ENCODE measurements at places on chromosomes 6 and 20.

DNA sequence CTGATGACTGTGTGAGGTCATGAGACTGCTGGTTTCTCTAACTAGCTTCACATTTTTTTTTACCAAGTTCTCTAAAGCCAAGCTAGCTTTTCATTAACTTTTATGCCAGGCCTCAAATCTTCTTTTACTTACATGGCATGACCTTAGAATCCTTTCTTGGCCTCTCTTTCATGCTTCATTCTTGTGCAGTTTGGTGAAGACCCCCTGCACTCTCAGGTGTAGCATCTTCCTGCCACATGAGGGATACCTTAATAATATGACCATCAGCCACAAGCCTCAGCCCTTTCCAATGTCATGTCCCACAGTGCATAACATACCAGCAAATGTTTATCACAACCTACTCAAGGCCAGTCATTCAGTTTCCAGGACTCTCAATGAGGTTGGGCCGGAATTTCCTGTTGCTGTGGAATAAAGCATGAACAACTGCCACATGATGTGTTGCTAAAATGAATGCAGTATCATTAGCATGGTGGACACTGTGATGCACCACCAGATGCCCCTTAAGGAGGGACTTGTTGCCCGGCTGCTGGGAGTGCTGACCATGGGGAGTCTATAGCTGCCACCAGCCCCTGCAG is 72.2 kb downstream of the RIN2 start:
- DNase-seq: no peak

DNA sequence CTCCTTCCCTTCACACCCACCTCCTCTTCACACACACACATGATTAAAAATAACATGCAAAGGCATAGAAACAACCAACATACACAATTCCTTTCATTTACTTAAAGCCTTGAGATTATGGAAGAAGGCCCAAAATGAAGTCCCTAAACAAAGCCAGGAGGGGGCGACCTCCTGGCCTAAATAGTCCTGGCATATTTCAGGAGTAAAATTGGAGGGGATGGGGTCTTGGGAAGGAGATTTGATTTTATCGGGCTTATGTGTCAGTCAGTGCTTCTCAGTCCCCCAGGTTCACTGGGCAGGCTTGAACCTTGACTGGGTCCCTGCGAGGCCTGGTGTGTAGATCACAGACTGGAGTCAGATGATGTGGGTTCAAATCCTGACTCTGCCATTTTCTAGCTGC is 266.4 kb downstream of the SAMD5 start:
- DNase-seq: peak; percentile 4

GRCh38 chr6:37373822-37374471 is 20.2 kb downstream of the RNF8 start:
- DNase-seq: no peak

DNA sequence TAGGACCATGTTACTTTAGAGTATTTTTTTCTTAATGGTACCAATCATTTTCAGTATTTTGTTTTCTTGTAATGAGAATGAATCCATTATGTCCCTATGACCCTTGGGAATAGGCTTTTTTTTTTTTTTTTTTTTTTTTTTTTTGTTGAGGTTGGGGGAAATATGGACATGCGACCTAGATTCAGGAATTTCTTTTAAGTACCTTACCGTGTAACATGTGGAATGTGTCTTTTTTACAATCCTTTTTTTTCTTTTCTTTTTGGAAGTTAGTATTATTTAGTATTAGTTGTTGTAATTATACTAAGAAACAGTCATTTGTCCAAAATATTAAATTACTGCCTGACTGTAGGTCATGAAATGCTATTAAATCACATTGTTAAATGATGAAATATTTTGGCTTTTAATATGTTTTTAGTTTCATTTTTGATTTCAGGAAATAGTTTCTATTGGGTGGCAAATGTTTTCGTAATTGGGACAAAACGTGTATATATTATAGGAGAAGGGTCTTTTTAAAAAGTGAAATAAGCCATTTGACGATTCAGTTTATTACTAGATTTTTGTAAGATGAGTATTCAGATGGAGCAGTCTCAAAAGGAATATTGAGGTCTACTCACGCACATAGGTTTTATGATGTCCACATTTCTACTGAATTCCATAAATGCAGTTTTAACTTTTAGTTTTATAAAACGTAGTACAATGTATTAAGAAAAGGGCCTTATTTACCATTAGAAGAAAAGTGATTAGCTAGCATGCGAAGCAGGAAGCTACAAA is 4.9 kb downstream of the ARID1B start:
- peak; percentile 28 for DNase-seq

DNA sequence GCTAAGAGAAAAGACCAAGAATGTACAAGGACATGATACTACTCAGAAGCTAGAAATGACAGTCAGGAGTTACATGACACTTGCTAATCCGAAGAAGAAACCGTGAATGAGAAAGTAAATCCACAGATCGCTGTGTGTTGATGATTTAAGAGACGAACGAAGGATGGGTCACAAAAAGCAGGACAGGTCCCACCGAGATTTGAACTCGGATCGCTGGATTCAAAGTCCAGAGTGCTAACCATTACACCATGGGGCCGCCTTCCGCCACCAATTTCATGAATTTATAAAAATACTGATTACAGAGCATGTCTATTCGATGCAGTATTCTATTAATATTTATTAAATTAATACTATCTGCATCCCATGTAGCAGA is 54.0 kb upstream of the BTN3A2 start:
- DNase-seq: peak; percentile 79

- DNase-seq: no peak
These were observed 6.5 kb upstream of the TMEM74B start for GRCh38 chr20:1191299-1191698.

- DNase-seq: peak; percentile 91
These were observed 29.3 kb downstream of the BCAS4 start for GRCh38 chr20:50824137-50824536.

- DNase-seq: no peak
These were observed 166.5 kb upstream of the ECI2 start for GRCh38 chr6:4301871-4302270.

DNA sequence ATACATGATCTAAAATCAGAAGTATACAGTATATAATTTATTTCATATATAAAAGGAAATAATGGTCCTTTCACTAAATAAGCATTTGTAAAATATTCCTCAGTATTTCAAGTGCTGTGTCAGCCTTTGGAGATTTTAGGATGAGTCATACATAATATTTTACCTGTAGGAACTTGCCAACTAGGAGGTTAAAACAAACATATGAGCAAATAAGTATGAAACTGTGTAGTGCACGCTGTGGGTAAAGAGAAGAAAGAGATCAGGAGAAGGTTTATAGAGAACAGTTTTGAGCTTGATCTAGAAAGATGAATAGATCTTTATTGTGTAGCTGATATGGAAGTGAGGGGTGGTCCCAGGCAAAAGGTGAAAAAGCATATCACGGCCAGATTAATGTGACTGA is 169.9 kb upstream of the RNF217 start:
- no peak for DNase-seq

DNA sequence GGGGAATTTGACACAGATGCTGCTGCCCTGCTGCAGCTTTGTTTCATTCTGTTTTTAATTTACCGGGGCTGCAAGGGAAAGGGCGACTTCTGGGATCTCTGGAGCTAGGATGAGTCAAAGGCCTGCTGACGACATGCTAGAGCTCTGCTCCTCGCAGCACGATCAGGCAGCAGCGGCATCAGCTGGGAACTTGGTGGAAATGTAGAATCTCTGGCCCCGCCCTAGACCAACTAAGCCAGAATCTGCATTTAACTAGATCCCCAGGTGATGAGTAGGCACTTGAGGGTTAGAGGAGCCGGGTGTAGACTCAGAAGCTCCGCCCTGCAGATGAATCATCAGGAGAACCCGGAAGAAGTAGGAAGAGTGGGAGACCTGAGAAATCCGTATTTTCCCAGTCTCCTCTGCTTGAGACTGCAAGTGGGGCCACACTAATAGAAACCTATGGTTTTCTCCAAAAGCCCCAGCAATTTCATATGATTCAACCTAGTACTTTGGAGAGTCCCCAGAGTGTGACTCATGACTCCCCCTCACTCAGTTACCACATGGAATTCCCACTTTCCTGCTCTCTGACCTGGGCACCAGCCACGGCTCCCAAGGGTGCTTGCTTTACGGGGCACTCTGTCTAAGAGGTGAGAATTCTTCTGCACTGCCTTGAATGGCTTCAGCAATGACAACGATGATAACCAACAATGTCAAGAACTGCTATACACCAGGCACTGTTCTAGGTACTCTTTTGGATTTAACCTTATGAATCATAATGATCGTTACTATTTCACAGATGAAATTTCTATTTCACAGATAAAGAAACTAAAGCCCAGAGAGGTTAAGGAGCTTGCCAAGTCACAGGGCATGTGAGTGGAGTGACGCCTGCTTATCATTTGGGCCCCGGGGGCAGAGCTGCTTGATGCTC is 18.1 kb downstream of the TUBB2B start:
- peak; percentile 99 for DNase-seq

DNA sequence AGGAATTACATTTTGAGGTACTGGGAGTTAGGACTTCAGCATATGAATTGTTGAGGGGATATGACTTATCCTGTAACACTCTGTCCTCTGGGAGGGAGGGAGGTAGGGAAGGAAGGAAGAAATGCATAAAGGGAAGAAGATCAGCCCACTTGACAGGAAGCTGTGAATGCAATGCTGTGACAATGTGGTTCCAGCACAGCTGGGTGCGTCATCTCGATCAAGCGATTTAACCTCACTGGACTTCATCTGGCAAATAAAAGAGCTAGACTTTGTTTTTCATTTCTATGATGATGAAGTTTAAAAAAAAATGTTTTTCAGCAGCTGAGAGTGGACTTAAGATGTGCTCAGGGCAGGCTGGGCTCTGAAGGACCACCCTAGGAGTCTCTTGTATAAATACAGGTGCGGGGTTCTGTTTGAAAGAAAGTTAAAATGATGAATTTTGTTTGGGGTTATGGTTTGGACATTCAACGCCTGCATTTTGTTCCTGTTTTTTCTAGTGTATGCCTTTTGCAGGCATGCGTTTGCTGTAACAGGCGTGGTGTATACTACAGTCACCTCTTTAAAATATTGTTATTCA is 178.1 kb downstream of the RIMS1 start:
- DNase-seq: no peak

GRCh38 chr6:73937805-73938204 is 241.8 kb downstream of the CD109 start:
- DNase-seq: no peak

DNA sequence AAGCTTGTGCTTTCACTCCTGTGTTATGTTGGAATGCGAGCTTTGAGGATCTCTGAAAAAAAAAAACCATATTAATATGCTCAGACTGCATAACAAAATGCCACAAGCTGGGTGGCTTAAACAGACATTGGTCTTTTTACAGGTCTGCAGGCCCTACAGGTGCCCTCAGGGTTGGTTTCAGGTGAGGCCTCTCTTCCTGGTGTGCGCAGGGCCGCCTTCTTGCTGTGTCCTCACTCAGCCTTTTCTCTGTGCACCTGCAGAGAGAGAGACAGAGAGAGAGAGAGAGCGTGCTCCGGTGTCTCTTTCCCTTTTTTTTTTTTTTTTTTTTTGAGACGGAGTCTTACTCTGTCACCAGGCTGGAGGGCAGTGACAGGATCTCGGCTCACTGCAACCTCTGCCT is 114.1 kb upstream of the SNX9 start:
- DNase-seq: no peak

DNA sequence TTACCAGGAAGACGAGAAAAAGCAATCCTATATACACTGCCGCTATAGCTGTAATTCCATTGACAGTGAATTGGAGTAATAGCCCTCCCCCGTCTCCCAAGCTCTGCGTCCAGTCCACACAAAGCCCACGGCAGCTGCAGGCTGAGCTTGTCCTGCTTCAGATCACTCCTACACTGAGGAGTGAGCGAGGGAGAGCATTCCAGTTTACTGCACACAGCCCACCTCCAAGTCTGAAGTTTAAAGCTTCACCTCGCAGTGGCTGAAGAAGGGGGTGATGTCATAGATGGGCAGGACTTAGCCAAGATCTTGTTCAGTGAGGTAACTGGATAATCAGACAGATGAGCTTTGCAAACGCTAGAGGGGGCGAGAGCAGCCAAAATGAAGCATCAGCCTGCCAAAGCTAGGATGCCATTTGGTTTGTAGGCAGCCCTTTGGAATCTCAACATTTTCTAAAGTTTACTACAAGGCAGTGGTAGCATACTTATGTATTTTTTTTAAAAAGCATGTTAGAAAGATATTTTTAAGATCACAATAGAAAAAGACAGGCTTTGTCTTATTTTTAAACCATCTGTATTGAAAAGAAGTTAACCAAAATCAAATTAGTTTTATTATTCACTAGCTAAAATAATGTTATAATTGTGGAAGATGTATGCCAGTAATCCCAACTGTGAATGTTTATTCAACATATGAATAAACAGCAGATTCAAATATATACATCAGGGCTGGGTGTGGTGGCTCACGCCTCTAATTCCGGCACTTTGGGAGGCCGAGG is at the start of gene FLRT3:
Gene FLRT3, minus strand, starts transcription at position 213 of the 772 bp plus-strand sequence. CDS start 10,106 bp downstream, outside the sequence.
- DNase-seq: peak; percentile 87

DNA sequence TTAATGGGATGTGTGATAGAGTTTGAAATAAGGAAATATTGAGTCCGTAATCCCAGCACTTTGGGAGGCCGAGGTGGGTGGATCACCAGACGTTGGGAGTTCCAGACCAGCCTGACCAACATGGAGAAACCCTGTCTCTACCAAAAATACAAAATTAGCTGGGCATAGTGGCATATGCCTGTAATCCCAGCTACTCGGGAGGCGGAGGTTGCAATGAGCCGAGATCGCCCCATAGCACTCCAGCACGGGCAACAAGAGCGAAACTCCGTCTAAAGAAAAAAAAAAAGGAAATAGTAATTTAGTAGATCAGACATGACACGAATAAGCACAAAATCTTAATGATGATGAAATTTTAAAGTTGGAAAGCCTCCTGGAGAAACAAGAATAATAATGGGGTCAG is 14.8 kb downstream of the GJA1 start:
- DNase-seq: no peak

- no peak for DNase-seq
These were observed 47.8 kb upstream of the CDYL start for GRCh38 chr6:4728436-4728769.

- DNase-seq: no peak
These were observed 149.0 kb upstream of the ARG1 start for GRCh38 chr6:131424016-131424415.
